CD4-positive, alpha-beta T cell treated with Interleukin-6 at 100 ng/mL for 8 hours (primary cell): ENCODE measurements at places on chromosomes 11 and 22.
A peak's percentile ranks its signal among the peaks of the same experiment; 100 is the strongest.

DNA sequence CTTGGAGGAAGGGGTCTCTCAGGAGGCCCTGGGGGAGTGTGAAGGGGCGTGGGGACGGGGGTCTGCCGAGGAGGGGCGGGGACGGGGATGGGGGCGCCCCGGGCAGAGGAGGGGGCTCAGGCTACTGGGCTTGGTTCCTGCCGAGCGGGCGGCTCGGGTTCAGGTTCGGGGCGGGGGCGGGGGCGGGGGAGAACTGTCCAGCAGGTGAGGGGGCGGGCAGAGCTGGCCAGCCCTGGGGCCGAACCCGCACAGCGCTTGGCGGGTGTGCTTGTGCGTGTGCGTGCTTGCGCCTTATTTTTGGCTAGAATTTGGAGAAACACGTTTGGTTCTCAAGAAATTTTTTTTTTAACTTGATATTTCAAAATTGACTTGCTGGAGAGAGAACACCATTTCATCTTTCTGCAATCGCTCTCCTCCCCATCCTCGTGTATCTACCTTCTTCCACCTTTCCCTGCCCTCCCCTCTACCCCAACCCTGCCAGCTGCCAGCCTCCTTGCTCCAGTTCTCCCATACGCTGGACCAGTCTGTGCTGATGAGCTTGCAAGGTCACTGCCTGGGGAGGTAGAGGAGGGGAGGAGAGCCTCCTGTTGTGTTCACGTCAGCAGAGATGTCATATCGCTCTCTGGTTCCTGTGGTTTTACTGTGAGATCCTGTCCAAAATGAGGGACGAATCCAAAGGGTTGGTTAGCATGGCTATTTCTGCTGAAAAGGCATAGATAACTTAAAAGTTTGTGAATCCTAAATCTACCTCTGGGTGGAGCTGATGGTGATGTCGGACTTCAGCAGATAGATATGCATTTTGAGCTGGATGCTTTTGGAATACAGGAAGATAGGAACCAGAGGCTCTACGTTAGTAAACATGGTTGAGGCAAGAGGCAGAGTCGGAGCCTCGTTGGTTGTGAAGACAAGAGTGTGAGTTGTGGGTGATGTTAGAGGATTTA is 668 bp downstream of the MADD start:
- peak; percentile 27 for DNase-seq

DNA sequence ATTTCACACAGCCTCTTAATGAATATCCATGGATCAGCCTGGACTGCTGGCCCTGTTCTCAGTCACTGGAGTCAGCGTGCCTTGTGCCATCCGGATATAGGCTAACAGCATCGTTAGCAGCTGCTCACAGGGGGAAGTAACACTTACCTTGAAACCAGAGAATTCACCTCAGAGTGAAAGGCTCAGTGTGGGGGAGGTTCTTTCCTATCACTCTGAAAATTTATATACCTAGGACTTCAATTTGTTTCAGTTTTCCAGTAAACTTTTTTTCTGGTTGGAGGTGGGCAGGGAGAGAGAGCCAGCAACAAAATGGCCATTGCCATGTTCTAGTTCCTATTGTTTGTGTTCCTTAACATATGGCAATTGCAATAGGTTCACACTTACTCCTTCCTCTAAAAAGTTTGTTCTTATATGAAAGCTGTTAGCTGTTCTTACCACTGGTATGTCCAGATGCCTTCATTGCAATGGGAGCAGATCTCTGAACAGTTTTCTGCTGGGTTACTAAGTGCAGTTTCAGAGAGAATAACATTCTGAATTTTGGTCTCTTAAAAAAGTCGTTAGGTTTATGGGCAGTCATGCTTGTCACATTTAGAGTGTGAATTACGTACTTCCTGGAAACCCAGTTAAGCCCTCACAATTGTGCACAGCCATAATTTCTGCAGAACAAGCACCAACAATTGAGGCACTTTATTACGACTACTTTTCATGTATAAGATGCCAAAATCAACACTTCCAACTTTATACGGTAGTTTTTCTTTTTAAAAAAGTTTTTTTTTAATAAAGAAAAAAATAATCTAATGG is 247.6 kb downstream of the CADM1 start:
- no peak for DNase-seq

- no peak for DNase-seq
These were observed 11.5 kb upstream of the GLYAT start for GRCh38 chr11:58742981-58743880.

- no peak for DNase-seq
These were observed 21.8 kb downstream of the RNF169 start for GRCh38 chr11:74770456-74770855.

GRCh38 chr11:64005691-64006090 is 19.5 kb downstream of the OTUB1 start:
- DNase-seq: no peak

DNA sequence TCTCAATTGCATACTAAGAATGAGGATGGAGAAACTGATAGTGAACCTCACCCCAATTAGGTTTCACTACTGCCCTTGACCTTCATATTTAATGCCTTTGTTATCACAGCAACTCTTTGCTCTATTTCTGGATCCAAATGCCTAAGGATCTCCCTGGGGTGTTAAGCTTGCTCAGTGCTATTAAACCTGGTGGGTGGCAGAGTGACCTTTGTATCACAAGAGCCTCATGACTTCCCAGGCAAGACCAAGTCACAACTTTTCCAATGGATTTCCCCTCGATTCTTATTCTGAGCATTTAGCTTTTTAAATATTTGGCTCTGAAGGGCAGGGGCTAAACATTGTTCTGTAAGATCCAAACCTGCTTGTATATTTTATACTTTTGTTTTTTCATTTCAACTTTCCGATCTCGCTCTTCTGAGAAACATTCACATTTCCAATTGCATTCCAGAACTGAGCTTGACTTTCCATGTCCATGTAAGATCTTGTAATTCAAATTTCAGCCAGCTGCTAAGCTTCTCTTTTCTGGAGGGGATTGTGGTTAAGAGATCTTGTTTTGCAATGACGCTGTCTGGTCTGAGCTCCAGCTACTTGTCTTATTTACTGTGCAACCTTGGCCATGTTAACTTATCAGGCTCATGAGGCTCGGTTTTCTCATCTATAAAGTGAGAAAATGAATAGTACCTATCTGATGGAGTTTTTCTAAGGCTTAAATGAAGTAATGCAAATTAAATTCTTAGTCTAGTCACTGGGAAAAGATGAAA is 6.4 kb upstream of the EHF start:
- DNase-seq: no peak

DNA sequence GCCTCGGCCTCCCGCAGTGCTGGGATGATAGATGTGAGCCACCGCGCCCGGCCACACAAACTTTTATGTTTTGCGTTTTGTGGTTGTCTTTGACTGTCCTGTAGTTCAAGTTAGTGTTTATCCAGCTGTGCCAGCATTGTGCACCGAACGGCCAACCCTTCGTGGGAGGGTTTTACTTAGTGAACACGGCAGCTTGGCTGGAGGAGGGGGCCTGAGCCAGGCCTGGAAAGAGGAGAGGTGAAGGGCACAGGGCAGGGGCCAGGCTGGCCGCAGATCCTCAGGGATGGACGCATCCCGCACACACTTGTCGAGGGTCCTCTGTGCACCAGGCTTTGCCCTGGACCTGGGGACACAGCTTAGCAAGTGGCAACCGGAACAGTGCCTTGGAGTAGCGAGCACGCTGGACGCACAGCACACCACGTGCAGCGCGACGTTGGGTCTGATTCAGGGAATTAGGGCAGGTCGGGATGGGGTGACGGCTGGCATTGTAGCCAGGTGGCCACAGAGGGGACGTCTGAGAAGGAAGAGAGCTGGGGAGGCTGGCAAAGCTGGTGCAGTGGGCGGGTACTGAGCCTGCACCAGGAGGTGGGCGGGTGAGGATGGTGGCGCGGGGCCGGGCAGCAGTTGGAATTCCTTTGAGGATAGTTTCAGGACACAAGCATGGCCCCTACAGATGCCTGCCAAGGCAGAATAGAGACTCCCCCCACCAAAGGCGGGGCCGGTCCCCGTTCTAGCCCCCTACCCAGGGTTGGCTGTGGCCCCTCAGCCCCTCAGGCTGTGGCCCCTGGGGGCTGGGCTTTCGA is 13.4 kb downstream of the EPS8L2 start:
- no peak for DNase-seq

DNA sequence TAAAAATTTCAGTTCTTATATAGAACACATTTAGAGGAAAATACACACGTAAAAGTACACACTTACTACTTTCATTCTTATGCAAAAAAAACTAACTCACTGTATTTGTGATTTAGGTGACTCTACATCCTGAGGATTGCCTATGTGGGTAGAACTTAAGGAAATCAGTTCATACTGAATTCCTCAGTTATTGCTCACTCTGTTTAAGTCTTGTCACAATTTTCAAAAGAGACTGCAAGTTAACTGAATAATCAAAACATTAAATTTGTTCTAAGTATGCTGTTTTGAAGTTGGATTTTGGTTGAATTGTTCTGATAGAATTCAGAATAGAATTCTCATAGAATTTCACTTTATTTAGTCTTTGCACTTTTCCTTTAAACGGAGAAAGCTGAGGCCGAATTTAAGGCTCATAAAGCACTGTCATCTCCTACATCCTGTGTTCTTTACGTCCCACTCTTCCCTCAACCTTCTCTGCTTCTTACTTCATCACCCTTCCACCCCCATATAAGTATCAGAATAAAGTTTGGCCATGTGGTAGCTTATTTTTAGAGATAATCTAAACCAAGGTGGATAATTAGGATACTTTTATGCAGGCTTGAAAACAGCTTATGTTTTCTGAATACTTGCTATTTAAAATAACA is 59.8 kb downstream of the APOL5 start:
- DNase-seq: no peak

GRCh38 chr11:22133776-22134175 is 59.1 kb upstream of the ANO5 start:
- no peak for DNase-seq

GRCh38 chr22:49892226-49892899 is 25.9 kb downstream of the ALG12 start:
- no peak for DNase-seq

DNA sequence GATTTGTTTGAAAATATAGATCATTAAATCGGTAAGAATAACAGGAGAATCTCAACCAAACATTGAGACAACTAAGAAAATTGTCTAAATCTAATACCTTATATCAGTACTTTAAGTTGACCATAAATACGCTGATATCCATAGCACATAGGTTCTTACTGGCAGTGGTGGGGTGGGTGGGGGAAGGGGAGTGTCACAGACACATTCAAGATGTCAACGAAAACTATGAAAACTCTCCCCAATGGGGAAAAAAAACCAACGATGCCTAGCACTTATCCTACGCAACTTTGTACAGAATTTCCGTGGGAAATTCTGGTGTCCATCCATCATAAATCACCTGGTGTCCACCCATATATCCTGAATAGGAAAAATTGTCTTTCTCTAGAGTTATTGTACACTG is 6.2 kb downstream of the GRAP2 start:
- DNase-seq: no peak

DNA sequence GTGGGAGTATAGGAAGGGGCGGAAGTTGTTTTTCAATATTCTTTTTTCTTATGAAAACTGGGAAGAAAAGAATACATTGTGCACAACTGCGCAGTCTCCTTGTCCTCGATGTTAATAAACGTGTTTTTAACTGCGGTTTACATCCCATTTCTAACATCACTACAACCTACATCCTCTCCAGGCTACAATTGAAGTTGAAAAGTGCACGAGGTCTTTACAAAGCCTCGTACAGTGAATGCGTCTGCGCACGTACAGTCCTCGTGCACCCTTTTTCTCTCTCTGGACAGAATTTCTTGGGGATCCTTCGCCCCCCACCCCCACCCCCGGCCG is 102.4 kb downstream of the WT1 start:
- DNase-seq: no peak

- no peak for DNase-seq
These were observed 11.5 kb downstream of the THAP12 start for GRCh38 chr11:76369406-76369805.

- DNase-seq: no peak
These were observed 79.7 kb downstream of the SHANK2 start for GRCh38 chr11:71172680-71173079.

GRCh38 chr11:93766504-93766903 is 17.6 kb upstream of the MED17 start:
- no peak for DNase-seq

DNA sequence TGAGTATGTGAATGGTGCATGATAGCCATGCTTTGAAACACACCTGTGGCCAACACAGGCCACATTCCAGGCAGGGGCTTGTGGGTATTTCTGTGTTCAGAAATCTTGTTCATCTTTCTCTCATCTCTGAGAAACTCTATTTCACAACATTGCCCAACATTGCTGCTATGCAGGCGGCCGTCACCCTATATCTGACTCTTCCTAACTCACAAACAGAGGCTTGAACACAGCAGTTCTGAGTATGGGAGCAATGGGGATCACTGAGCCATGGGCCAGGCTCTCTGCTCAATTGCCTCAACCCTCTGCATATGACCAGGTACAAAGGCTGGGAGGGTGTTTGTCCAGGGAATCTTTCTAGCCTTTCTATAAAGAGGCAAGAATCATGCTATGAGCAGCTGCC is 259.9 kb downstream of the BUD13 start:
- no peak for DNase-seq

DNA sequence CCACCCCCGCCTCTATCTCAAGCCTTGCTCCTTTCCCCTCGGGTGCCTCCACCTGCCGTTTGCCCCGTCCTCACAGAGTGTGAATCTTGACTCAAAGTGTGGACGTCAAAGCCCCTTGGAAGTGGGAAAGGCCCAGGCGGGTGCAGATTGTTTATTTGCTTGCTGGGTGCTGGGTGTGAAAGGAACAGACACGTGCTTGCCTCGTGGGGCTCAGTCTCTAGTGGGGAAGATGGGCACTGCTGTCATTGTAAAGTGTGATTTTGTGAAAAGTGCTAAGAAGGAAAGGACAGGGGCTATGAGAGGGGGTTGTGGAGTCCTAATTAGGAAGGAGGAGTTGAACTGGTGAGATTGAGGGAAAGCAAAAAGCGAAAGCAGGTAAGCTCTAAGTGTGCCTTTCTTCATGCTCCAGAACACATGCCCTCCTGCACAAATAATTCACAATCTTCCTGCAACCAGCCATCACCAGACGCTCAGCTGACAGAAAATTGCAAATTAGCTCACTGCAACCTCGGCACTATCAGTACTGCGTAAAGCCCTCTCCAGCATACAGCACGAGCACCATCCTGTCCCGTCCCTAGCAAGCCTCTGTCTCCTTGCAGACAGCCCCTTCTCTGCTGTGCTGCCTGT is 9.7 kb upstream of the GCAT start:
- DNase-seq: no peak

- DNase-seq: no peak
These were observed 382.6 kb upstream of the SYN3 start for GRCh38 chr22:33440756-33441155.

DNA sequence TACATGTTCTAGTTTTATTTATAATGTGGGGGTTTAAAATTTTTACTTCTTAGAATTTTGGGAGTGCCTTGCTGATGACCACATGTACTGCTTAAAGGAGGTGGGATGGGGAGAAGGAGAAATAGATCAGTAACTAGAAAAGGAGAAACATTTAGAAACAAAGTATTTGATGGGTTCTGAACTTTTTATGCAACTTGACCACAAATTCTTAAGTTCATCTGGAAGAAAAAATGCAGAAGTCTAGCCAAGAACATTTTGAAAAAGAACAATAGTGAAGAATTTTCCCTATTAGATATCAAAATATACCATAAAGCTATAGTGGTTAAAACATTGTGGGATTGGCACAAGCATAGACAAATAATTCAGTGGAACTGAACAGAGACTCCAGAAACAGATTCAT is 73.3 kb upstream of the AMPD3 start:
- no peak for DNase-seq

- no peak for DNase-seq
These were observed 113.3 kb downstream of the TRIM29 start for GRCh38 chr11:120024586-120024985.

- DNase-seq: no peak
These were observed 74.1 kb downstream of the PHF21B start for GRCh38 chr22:44935724-44936123.

- DNase-seq: no peak
These were observed 30.6 kb downstream of the ACER3 start for GRCh38 chr11:76891285-76891684.
